Heart right ventricle (tissue), 16 donors: ENCODE measurements at places on chromosomes 4 and X. TPM values are rescaled to one million over a fixed set of nuclear protein-coding genes. Genes with fewer than 3 reads are reported as not detected.

- no peak for DNase-seq
Observed at GRCh38 chr4:54320826-54321685, 92.0 kb downstream of the PDGFRA start.

GRCh38 chr4:1779588-1780382 is 13.3 kb upstream of the FGFR3 start:
- no peak for DNase-seq

DNA sequence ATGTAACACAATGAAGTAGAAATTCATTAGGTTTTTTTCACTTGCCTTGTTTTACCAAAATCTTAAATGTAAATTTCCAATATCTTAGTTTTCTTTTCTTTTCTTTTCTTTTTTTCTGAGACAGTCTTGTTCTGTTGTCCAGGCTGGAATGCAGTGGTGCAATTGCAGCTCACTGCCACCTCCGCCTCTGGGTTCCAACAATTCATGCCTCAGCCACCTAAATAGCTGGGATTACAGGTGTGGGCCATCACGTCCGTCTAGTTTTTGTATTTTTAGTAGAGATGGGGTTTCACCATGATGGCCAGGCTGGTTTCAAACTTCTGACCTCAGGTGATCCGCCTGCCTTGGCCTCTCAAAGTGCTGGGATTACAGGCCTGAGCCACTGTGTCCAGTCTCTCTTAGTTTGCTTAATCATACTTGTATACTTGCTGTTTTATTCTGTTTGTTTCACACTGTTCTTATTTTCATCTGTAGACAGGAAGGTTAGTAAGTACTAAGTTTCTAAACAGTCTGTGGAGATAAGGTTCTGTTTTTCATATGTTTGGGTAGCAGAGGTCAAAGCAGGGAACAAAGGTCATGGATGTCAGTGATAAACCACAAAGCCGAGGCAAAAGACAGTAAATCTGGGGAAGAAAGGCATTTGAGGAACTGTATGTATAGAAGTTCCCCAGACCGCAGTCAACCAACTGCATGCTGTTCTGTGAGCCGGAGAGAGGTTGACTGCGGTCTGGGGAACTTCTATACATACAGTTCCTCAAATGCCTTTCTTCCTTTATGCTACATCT is 129.1 kb downstream of the CBR4 start:
- no peak for DNase-seq

- DNase-seq = no peak
Observed at GRCh38 chrX:56066016-56066415, 166.1 kb upstream of the KLF8 start.

- DNase-seq = no peak
Observed at GRCh38 chrX:13147733-13148132, 103.3 kb upstream of the FAM9C start.

- no peak for DNase-seq
Observed at GRCh38 chr4:85617202-85617601, 142.3 kb downstream of the ARHGAP24 start.

DNA sequence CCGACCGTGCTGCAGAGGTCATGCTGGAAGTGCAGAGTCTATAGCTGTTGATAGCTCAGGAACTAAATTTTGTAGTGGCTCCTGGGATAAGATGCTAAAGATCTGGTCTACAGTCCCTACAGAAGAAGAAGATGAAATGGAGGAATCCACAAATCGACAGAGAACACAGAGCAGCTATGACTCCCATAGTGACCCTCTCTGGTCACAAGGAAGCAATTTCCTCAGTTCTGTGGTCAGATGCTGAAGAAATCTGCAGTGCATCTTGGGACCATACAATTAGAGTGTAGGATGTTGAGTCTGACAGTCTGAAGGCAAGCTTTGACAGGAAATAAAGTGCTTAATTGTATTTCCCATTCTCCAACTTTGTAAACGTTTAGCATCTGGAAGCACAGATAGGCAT is 8.8 kb downstream of the MANBA start:
- DNase-seq = no peak

DNA sequence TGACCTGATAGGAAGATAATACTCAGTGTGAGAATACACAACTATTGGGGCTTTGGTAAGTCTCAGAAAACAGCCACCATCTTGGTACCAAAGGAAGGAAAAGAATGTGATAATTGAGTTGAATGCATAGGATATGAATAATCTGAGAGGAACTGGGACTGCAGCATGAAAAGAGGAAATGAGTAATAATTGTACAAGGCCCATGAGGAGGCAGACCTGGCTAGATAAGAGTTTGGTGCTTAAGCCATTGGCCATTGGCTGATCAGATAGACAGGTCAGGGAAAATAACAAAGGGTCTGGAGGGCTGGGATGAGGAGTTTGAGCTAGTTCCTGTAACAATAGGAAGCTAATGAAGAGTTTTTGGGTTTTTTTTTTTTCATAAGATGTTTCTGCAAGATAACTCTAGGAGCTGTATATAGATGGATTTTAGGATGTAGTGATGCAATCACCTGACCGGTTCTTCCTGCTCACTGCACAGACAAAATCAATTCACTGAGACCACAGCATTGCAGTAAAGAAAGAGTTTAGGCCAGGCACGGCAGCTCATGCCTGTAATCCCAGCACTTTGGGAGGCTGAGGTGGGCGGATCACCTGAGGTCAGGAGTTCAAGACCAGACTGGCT is 5.3 kb upstream of the TRMT2B start:
- no peak for DNase-seq

DNA sequence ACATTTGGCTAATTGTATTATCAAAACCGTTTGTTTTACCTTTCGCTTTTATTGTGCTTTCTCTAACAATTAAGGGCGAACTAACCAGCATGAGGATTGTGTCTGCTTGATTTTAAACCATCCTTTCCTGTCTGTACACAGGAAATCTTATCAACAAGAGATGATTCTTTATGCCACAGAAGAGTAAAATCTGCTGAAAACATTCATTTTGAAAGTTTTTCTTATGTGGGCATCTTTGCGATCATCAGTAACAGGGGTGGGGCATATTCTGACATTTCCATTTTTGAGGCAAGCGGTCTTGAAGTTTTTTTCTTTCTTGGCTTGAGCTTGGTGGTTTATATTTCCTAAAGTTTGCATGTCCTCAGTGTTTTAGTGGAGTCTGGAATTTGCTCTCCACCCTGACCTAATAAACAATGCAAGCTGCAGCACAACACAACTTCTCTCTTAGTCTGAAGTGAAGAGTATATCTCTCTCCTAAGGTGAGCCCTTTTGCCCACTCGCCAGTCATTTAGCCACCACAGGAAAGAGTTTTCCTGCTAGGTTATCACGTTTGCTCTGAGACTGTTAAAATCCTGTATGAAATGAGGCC is 26.6 kb downstream of the NFKB1 start:
- no peak for DNase-seq

DNA sequence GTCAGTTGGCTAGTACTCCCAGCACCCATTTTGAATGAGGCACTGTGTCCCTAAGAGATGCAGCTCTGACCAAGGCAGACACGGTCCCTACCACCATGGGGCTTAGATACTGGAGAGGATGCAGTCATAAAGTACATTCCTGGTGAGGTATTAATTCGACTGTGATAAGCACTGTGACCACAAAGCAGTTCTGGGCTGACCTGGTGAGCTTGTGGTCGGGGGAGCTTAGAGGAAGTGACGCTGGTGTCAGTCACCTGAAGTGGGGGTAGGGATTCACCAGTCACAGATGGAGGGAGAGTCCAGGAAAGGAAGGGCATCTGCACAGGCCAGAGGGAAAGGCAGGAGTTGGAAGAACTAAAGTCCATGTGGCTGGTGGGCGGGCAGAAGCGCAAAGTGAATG is 15.8 kb upstream of the CLTRN start:
- no peak for DNase-seq

- no peak for DNase-seq
Observed at GRCh38 chr4:1690698-1691097, 6.6 kb upstream of the FAM53A start.

GRCh38 chrX:18983666-18984380 is at the start of gene PHKA2:
Gene PHKA2, minus strand, starts transcription at chrX:18984114. Its CDS starts 182 bp downstream, at chrX:18983932.
- DNase-seq = peak; percentile 66

GRCh38 chr4:1567808-1568581 is 116.1 kb downstream of the FAM53A start:
- DNase-seq = no peak

- DNase-seq = no peak
Observed at GRCh38 chr4:89929425-89930159, 34.9 kb downstream of the MMRN1 start.

DNA sequence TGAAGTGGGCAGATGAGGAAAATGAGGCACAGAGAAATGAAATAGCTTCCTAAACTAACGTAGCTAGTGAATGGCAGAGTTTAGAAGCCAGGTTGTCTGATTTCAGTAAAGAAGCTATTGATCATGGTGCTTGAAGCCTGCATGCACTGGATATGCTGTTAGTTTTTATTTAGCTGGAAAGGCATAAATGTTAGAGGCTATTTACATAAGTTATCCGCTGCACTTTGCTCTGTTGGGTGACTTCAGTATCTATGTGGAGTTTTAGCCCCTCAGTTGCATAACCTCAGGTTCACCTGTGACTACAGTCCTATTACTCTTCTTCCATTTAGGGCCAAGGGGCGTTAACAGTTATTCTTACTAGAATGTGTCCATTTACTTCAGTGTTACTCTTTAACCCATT is 522.4 kb upstream of the RPS6KA3 start:
- no peak for DNase-seq

- DNase-seq = peak; percentile 32
Observed at GRCh38 chrX:51893931-51894696, 691 bp downstream of the MAGED1 start.

DNA sequence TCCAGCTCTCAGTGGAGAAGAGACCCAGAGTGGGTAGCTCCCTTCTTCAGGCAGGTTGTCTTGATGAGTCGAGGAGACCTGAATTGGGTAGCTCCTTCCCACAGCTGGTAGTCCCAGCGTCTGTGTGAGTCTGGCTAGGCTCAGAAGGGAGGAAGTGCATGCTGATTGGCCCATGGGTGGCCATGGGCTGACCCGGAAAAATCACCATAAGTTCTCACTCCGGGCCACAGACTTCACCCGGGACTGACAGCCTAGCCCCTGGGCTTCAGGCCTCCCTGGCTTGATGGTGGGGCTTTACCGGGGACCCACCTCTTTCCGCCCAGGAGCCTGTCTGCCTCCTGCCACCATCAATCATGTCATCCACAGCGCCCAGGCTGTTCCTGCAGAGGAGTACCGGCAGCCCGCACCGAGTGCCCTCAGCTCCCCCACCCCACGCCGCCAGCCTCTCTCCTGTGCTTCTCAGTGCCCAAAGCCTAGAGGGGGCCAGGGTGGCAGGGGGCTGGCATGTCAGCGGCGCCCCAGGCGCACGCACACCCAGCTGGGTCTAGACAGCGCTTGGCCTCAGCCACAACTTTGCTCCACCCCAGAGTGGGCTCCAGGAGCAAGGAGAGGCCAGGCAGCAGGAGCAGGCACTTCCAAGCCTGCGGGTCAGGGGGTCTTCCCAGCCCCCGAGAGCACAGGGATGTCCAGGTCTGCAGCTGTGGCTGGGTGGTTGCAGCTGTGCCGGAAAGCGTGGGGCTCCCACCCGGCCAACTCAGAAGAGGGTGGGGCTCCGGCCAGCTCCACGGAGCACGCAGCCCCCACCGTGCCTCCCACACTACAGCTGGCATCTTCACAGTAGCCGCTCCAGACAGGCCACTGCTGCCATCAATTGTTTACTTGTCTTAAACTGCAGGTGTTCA is 16.1 kb upstream of the SAT1 start:
- no peak for DNase-seq

DNA sequence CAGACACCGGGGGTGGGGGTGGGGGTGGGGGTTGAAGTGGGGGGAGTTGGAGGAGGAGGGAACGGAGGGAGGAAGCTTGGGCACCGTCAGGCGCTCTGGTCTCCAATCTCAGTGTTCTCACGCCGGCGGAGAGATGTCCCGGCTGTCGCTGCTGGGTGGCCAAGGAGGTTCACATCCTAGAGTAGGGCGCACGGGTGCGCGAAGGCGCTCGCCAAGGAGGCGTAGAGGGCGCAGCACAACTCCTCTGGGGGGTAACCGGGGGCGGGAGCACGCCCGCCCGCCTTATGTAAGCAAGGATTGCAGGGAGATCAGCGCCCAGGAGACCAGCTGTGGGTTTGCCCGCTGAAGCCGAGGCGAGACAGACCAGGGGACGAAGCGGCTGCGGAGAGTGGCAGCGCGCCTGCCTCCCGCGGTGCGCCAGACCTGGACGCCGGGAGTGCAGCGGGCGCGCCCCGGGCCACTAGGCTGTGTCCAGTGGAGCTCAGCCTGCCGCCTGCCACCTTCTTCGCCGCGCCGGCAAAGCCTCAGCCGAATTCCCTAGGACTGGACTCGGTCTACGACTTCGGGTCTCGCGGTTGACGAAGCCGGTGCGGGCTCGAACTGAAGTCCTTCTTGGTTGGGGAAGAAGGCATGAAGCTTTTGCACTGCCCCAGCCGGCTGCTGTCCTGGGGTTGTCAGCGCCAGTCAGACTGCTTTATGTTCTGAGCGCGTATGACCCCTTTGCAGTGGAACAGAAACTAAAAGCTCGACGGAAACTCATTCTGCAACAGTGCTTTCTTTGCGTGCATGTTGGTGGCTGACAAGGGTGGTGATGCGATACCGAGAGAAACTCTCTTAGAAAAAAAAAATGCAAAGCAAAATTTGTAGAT is 707 bp upstream of the UNC5C start:
- peak; percentile 75 for DNase-seq

- DNase-seq = peak; percentile 17
Observed at GRCh38 chr4:107183155-107183774, 147.2 kb upstream of the DKK2 start.

- no peak for DNase-seq
Observed at GRCh38 chr4:61296144-61296543, 96.0 kb downstream of the ADGRL3 start.

GRCh38 chrX:11890836-11891514 is 132.9 kb downstream of the MSL3 start:
- DNase-seq = peak; percentile 30

DNA sequence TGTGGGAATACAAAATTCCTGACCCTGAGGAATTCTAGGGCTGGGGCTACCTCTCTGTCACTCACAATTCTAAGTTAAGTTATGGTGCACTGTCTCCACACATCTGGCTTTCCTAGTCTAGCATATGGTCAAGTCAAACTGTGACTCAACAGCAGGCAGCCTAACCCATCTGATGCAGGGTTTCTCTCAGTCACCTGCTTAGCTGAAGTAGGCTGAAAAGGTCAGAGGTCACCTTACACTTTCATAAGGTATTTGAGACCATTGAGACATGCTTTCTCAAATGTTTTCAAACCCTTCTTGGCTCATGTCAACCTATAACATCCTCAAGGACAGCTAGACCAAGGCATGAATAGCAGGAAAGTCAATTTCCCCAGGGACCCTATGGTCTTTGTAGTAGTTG is 196.5 kb upstream of the STK26 start:
- no peak for DNase-seq

ASMTL gene
- 37.4 TPM for total RNA-seq

CXXC4 gene
- total RNA-seq = 5.3 TPM

LGI2 gene
- total RNA-seq = 2.2 TPM

EREG gene
- 4.0 TPM for total RNA-seq

RNF150 gene
- total RNA-seq = 59.7 TPM

PDGFC gene
- 16.7 TPM for total RNA-seq

NEUROG2 gene
- total RNA-seq = not detected

NUP62CL gene
- 1.3 TPM for total RNA-seq

UCP1 gene
- total RNA-seq = 4.3 TPM

FRG2 gene
- total RNA-seq = not detected

DKK2 gene
- 2.2 TPM for total RNA-seq

GLRA2 gene
- not detected for total RNA-seq
